ENCODE measurements at places on chromosomes 16 and 17.
A peak's percentile ranks its signal among the peaks of the same experiment; 100 is the strongest.

GRCh38 chr17:27535178-27535928, 79.1 kb downstream of the KSR1 start:
- DNase-seq: no peak

GRCh38 chr17:28684963-28685362, 23.0 kb downstream of the SUPT6H start:
- no peak for DNase-seq

DNA sequence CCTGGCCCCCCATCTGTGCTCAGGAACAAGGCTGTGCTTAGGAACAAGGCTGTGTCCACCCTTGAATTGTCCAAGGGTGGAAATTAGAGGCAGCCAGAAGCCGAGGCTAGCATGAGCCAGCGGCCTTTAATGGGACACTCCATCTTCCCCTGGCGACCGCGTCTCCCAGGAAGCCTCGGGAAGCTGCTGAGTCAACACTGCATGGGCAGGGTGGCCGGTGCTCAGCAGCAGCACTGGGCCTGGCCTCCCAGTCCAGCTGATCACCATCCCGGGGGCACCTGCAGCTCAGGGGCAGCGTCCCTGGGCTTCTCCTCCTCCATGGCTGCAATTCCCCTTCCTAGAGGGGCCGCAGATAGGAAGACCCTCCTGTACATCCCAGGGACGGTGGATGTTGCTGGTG, 180.8 kb downstream of the ENGASE start:
- DNase-seq: no peak

DNA sequence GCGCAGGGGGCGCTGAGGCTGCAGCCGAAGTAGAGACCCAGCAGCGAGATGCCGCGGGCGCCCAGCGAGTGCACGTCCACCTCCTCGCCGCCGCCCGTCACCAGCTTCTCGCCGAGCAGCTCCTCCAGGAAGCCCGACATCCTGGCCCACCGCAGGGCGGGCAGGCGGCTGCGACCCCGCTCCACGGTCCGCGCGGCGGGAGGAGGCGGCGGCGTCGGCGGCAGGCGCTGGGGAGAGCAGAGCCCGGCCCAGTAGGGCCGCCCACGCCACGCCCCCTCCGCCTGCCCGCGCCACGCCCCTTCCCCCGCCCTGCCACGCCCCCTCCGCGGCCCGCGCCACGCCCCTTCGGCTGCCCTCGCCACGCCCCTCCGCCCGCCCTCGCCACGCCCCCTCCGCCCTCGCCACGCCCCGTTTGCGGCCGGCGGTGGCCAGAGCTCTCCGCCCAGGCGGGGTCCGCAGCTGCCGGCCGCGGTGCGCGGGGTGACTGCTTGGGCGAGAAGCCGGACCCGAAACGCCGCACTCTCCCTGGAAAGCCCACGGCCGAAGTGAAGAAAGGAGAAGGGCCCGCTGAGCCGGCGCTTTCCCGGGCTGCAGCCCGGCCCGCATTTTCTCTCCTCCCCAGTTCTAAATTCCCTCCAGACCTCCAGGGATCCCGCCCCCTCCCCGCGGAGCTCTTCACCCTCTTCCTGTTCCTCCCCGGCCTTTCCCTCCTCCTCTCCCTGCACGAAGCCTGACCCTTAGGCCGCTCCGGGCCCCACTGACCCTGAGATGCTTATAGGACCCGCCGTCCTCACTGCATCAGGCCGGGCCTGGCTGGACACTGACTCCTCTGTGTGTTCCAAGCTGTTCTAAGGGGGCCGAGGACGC, at the start of gene NXN:
Gene NXN (minus strand): TSS at position 238 of the 867 bp plus-strand sequence.
- peak; percentile 78 for DNase-seq

DNA sequence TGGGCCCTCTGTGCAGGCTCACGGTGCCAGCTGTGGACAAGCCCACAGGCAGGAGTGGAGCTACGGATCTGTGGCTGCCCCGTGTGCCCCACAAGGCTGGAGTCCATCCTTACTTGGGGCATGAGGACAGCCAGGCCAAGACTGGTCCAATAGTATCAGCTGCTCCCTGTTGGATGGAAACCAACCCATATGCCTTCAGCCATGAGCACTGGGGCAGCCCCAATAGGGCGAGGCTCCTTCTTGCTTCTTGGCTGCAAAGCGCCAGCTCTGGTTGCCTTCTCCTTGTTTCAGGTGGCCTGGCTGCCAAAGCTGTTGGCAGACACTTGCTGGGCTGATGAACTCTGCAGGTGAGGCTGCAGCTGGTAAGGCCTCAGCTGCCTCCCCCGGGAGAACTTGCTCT, 188.0 kb downstream of the ENGASE start:
- DNase-seq: no peak

DNA sequence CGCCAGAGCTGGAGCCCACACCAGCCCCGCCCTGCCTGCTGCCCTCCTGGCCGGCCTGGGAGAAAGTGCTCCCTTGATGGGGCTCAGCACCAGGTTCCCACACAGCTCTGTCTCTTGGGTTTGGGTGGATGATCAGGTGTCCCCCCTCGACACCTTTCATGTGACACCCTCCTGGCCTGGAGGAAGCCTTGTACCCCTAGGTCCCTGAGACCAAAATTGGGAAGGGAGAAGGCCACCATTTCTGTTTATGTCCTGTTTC, 19.4 kb upstream of the PLLP start:
- no peak for DNase-seq

- DNase-seq: no peak
These were observed 24.9 kb downstream of the HSD17B2 start for GRCh38 chr16:82059983-82060421.

All from GM23338 (cell line).